ENCODE measurements at places on chromosomes 2 and 18.
A peak's percentile ranks its signal among the peaks of the same experiment; 100 is the strongest.

DNA sequence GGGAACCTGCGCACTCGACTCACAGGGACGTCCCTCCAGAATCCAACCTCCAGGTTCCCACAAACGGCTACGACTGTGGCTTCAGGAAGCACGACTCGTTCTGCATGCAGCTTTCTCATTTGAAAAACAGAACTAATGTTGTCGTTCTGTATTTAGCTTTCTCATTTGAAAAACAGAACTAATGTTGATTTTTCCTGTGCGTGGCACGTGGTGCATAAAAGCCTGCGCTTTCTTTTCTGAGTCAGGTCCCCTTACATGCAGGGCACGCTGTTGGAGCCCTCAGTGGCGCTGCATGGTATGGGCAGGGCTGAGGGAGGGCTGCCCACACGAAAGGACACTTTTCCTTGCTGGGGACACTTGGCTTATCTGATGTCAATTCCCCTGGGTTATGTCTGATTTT is 124.3 kb downstream of the TMEM18 start:
- no peak for DNase-seq

GRCh38 chr18:23897733-23898132 is 116.8 kb upstream of the TTC39C start:
- DNase-seq: no peak

GRCh38 chr2:46555011-46555410 is 75.6 kb downstream of the TMEM247 start:
- DNase-seq: no peak

GRCh38 chr2:53842891-53843290 is 16.9 kb downstream of the GPR75 start:
- DNase-seq: no peak

DNA sequence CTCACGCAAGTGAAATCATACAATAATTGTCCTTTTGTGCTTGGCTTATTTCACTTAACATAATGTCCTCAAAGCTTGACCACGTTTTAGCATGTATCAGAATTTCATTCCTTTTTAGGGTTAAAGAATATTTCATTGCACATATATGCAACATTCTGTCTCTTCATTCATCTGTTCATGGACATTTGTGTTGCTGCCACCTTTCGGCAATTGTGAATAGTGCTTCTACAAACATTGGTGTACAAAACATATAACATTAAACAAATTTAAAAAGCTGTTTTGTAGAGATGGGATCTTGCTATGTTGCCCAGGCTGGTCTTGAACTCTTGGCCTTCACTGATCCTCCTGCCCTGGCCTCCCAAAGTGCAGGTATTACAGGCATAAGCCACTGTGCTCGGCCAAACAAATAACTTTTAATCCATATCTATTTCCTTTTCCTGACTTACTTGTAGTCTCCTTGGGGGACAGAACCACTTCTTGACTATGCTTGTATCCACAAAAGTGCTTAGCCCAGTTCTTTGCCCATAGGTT is 209.3 kb downstream of the SLC4A3 start:
- DNase-seq: peak; percentile 63

GRCh38 chr2:241978670-241979069 is 109.1 kb downstream of the RTP5 start:
- no peak for DNase-seq

DNA sequence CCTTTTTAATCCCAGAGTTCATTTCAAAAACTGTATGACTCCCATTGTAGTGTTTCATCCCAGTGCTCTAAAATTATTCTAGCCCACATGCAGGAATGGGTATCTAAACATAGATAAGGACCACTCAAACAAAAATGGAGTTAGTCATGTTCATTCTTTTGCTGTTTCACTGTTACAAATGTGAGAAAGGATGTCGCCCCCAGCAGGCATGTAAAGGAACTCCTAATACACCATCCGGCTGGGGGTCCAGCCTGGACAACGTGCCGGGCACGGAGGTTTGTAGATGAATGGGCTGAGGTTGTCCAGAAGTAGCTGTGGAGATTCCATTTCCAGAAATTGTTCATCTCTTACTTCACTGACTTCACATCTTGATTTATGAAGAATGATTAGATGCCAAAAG is 101.9 kb upstream of the RAB12 start:
- no peak for DNase-seq

GRCh38 chr2:73054980-73055379 is 16.5 kb downstream of the SFXN5 start:
- no peak for DNase-seq

- DNase-seq: no peak
These were observed 111.7 kb downstream of the BCL2 start for GRCh38 chr18:63207835-63208234.

DNA sequence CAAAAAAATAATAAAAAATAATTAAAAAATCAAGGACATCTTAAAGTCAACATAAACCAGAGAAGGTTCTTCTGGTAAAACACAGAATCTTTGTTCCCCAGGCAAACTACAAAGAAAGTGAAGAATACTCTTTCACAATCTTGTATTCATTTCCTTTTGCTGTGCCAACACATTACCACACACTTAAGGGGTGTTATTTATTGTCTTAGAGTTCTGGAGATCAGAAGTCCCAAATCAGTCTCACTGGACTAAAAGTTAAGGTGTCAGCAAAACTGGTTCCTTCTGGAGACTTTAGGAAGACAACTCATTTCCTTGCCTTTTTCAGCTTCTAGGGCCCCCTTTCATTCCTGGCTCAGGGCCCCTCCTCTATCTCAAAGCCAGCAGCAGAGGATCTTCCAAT is 12.2 kb upstream of the CAB39 start:
- no peak for DNase-seq

- DNase-seq: no peak
These were observed 17.8 kb downstream of the GMCL1 start for GRCh38 chr2:69847068-69847828.

GRCh38 chr18:21194871-21195771 is 46.9 kb upstream of the GREB1L start:
- peak; percentile 29 for DNase-seq

DNA sequence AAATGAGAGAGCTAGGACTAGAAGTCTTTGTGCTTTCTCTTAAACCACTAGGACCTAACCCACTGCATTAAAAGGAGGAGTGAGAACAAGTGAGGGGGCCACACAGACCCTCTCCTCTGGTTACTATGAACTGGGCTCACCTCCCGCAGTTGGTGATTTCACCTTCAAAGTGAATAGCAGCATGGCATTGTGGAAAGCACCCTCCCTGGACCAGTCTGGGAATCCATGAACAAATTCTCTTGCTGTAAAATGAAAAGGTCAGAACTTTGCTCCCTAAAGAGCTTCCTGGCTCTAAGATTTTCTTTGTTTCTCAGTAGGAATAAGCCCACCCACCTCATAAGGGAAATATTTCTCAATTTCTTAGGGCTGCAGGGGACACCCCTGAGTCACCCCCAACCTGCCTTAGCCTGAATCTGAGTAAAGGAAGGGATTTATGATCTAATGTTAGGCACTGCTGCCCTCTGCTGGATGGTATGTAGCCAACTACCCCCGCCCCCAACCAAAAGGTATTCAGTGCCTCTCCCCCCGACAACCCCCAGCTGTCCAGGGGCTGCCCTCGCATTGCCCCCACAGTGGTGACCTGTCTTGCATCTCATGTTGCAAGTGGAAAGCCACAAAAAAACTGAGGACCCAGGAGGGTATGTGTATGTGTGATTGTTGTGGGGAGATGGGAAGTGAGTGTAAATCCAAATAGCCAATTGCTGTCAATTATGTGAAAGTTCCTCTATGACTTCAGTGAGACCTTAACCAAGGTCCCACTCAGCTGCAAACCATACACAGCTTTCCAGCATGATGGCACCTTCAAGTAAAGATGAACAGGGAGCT is 230.9 kb upstream of the SLC14A2 start:
- DNase-seq: peak; percentile 62

DNA sequence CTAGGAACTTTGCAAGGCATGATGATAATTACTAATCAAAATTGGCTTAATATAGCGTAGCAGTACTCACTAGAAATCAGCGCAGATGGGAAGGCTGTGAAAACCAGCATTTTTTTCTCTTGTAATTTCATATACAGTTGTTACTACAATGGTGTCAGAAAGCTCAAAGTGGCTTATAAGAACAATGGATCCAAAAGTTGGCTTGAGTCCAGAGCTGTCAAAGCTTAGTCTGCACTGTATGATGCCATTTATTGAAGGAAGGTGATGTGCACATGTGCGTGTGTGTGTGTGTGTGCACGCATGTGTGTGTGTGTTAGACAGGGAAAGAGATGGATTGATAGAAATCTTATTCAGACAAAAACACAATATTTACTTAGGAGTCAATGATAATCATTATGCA is 341.3 kb downstream of the TGIF1 start:
- DNase-seq: no peak

GRCh38 chr2:100392715-100393114 is 24.8 kb downstream of the CHST10 start:
- DNase-seq: no peak

- DNase-seq: no peak
These were observed 252.4 kb downstream of the RNF144A start for GRCh38 chr2:7169593-7169992.

GRCh38 chr2:11669454-11670291 is at the start of gene NTSR2:
Gene NTSR2, minus strand, starts transcription at chr2:11670195. Its CDS starts 66 bp downstream, at chr2:11670129.
- DNase-seq: no peak

DNA sequence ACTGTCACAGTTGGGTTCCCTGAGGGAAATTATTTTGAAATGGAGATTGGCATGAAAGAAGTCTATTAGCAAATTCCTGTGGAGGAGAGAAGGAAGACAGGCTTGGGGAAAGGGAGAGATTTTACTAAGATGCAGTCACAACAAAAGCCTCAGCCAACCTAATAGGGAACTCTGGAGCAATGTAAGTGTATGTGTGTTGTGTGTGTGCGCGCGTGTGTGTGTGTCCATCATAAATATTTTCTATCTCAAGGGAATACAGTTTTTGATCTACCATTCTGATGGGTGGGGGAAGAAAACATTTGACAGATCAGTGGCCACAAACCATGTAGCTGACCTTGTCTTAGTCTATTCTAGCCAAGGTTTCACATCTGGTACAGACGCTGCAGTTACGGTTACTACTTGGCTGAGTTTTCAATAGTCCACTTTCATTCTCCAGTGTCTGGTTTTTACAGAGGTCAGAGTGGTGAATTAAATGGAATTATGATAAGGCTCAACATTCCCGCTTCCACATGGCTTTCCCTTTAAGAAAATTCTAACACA is 72.6 kb downstream of the MREG start:
- no peak for DNase-seq

- peak; percentile 99 for DNase-seq
These were observed 174.0 kb downstream of the TGIF1 start for GRCh38 chr18:3623769-3624545.

- peak; percentile 35 for DNase-seq
These were observed 42.5 kb downstream of the TRIB2 start for GRCh38 chr2:12759248-12759647.

- DNase-seq: no peak
These were observed 42.6 kb downstream of the GBX2 start for GRCh38 chr2:236125541-236125940.

DNA sequence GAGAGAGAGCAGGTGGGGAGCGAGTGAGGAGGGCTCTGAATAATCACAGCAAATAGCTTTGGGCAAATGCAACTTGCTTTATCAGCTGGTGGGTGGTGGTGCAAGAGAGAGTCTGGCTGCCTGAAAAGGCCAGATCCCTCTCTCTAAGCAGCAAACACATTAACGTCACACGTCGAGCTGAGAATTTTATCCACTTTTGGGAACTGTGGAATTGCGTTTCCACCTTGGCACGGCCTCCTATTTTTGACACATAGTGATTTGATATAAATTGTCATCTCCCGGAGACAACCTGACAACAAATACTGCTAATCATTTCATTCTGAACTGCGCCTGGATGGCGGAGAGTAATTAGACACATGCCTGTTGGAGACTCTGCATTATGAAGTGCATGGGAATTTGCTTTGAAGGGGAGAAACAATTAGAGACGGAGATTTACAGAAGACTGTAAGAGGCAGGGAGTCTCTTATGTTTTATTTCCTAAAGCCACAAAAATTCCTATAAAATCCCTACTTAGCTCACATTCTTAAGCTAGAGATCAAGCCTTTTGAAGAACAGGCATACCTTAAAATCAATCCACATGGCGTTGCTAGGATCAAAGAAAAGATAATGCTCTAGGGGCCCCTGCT is 634.1 kb downstream of the TDRD15 start:
- no peak for DNase-seq

GRCh38 chr2:240567137-240567871 is 980 bp upstream of the RNPEPL1 start:
- peak; percentile 47 for DNase-seq

GRCh38 chr2:195313962-195314361 is 343.1 kb upstream of the SLC39A10 start:
- no peak for DNase-seq

DNA sequence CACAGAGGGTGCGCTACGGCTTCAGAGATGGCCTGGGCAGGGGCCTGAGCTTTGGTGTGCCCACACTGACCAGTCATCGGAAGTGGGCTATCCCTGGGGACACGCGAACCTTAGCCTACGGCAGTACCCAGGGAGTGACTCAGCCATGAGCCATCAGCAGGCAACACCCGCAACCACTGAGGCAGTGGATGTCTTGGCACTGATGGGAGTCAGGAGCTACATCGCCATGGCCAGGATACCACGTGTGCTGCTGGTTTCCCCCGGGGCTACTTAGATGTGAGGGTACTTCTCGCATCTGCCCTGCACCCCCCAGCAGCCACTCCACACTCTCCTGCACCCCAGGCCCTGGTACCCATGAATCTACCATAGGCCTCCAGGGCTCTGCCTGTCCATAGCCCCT is 12.8 kb upstream of the HPCAL1 start:
- DNase-seq: no peak

- peak; percentile 36 for DNase-seq
These were observed 612.1 kb downstream of the KCNJ3 start for GRCh38 chr2:155310589-155310988.

DNA sequence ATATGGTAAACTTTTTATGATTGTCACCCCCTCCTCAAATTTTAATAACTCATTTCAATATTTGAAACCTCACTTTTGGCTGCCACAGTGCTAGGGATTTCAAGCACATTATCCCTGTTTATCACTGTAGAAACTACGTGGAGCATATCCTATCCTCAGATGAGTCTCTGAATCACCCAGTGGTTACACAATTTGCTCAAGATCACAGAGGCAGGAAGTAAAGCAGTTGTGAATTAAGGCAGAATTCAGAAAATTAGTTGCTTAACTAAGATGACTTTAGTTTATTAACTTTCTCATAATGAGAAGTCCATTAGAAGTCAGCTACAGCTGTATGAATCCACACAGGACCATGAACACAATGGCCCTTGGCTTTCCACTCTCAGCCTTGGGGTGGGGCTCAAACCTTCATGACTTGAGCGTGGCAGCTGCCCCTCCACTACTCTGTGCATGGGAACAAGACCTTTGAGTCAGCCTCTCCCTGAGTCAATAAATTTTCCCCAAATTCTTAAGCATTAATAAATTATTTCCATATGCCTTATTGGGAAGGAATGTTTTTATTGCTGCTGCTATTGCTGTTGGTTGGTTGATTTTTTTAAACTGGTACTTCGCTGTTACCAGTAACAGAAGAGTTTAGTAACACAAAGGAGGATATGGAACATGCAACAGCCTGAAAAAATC is 369.0 kb downstream of the CBLN2 start:
- DNase-seq: no peak

- DNase-seq: no peak
These were observed 190.5 kb downstream of the CLIP4 start for GRCh38 chr2:29305762-29306161.

- DNase-seq: no peak
These were observed 391.6 kb downstream of the ADCYAP1 start for GRCh38 chr18:1296237-1296636.

- no peak for DNase-seq
These were observed 294.1 kb upstream of the FANCL start for GRCh38 chr2:58535182-58535581.

GRCh38 chr2:208466151-208466919 is 59.7 kb downstream of the PTH2R start:
- peak; percentile 87 for DNase-seq

GRCh38 chr2:128369108-128369555 is 50.5 kb upstream of the HS6ST1 start:
- DNase-seq: no peak

Measured in HT-29 (cell line).